ENCODE measurements at places on chromosomes 7 and 10. TPM values are rescaled to one million over a fixed set of nuclear protein-coding genes. Genes with fewer than 3 reads are reported as not detected.

DNA sequence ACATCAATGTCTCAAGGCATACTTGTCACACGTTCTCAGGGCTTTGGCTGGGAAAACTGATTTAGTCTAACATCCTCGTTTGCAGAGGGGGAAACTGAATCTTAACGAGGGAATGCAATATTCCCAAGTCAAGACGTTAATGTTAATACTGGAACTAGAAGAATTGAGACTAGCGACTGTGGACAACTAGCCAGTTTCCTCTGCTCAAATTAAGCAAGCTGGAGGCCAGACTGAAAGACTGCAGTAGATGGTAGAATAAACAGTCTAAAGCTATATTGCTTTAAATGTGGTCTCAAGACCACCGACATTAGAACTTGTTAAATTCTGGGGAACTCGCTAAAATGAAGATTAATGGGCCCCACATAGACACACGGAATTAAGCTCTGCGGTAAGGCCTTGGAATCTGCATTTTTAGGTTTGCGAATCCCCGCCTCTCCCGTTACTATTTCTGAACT is 639 bp upstream of the TFAM start:
- peaks cover 10% of the 10 kb centered on the region for H3K4me1 ChIP-seq
- no peak for DNase-seq
- no peaks in the 10 kb centered on the region for H3K27me3 ChIP-seq

DNA sequence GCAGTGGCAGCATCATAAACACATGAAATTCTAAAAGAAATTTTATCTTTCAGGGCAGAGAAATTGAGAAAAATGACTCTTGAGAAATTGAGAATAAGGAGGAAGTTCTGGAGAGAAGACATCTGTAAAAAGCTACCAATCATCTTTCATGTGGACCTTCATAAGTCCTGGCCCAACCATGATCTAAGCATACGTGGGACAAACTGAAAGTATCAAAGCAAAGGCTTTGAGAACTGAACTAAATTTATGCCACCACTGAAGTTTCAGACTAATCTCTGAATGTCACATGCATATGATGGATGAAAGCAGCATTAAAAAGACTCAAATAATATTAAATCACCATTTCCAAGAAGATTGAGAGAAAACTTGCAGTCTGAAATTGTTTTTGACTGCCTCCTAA is 1502.8 kb upstream of the LRRTM3 start:
- no peaks in the 10 kb centered on the region for H3K27me3 ChIP-seq
- no peak overlapping the region for H3K4me3 ChIP-seq
- H3K4me1 ChIP-seq = no peaks in the 10 kb centered on the region
- no peak overlapping the region for H3K27ac ChIP-seq

- no peak overlapping the region for H3K27ac ChIP-seq
- no peaks in the 10 kb centered on the region for H3K27me3 ChIP-seq
- H3K4me3 ChIP-seq = no peak overlapping the region
- H3K4me1 ChIP-seq = no peaks in the 10 kb centered on the region
Measured at GRCh38 chr10:98516352-98516751, 69.6 kb upstream of the HPS1 start.

DNA sequence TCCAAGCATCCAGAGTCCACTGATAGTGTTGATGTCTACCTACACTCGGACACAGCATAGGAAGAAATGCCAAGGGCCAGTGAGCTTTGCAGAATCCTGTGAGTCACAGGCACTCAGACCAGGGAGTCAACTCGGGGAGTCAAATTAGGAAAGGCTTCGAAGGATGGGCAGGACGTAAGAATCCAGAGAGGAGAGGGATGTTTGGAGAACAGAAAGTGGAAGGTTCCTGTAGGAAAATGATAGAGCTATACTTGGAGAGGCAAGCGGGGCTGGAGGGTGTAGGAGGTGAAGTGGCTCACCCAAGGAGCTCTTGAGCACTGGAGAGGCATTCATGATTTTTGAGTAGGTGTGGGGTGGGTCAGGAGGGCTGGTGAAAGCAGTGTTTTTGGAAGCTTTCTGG is 3.0 kb downstream of the ZYX start:
- H3K27ac ChIP-seq = peak overlapping the region; percentile 39
- peaks cover 54% of the 10 kb centered on the region for H3K4me1 ChIP-seq
- peaks cover 13% of the 10 kb centered on the region for H3K36me3 ChIP-seq
- no peaks in the 10 kb centered on the region for H3K27me3 ChIP-seq

DNA sequence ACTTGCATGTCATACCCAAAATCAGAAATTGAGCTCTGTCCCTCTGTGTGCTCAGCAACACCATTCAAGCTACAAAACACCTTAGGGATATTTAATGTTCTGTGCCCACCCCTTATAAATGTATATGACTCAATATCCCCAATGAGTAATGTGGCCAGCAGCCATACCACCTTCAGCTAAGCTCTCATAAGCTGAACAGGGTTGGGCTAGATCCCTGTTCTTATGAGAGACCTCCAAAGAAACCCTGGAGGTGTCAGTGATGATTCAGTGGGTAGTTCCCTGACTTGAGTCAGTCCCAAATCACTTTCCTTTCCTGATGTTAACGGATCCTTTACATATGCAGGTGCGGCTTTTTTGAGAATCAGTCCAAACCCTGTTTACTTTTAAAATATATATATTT is 253.8 kb downstream of the CREB5 start:
- H3K36me3 ChIP-seq = no peaks in the 10 kb centered on the region
- no peak overlapping the region for H3K4me3 ChIP-seq
- no peaks in the 10 kb centered on the region for H3K27me3 ChIP-seq
- no peak overlapping the region for H3K27ac ChIP-seq
- H3K4me1 ChIP-seq = no peaks in the 10 kb centered on the region
- no peak for DNase-seq

DNA sequence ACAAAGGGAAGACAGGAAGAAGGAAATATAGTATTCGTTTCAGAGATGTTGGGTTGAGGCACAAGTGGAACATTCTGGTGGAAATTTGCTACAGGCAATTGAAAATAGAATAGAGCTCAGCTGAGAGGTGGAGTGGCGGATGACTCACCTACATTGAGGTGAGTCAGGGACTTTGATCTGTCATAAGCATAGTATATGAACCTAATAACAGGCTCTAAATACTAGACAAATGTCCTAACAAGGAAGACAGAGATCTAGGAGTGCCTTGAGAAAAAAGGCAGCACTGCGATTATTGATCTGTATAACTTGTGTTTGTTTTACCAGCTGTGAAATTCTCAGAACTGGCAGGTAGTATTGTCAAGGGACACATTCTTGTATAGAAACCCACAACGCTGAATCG is 907 bp upstream of the IFRD1 start:
- H3K36me3 ChIP-seq = no peaks in the 10 kb centered on the region
- H3K4me1 ChIP-seq = peaks cover 28% of the 10 kb centered on the region
- no peak overlapping the region for H3K27ac ChIP-seq
- DNase-seq = peak; percentile 32
- H3K4me3 ChIP-seq = peak overlapping the region; percentile 94

DNA sequence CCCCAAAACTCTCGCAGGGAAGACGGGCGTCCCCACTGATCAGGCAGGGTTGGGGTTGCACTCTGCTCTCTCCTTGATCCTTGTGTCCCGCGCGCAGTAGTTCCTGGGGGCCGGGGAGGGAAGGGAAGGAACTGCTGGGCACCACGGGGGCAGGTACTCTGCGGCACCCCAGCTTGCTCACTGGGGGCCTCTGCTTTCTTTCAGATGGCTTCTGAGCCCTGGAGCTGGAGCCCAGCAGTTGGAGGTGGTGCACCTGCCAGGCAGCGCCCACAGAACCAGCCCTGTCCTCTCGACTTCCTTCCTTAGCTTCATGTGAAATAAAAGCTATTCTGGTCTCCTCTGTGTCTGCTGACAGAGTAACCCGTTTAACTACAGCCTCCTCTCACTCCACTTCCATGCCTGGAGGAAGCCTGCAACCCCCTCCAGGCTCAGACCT is 12.2 kb downstream of the PLAC9 start:
- no peak overlapping the region for H3K27ac ChIP-seq
- DNase-seq = no peak
- H3K4me3 ChIP-seq = no peak overlapping the region
- H3K36me3 ChIP-seq = no peaks in the 10 kb centered on the region

- no peak for DNase-seq
- H3K4me3 ChIP-seq = no peak overlapping the region
- H3K27me3 ChIP-seq = no peaks in the 10 kb centered on the region
- no peak overlapping the region for H3K27ac ChIP-seq
- H3K36me3 ChIP-seq = no peaks in the 10 kb centered on the region
Measured at GRCh38 chr7:70779321-70779720, 352.6 kb upstream of the GALNT17 start.

DNA sequence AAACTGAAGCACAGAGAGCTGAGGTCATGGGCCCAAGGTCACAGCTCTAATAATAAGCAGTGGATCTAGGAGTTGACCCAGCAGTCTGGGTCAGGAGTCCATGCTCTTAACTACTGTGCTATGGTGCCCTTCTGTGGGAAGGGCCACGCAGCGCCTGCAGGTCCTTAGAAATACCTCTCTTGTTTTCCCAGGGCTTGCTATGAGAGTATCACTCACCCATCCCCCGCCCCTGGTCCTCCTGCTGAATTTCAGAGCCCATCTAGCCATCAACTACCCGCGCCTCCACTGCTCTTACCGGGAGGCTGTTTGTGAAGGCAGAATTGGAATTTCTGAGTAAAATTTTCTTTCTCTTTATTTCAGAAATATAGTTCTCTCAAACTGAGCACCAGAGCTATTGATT is 27.3 kb upstream of the CRHR2 start:
- no peaks in the 10 kb centered on the region for H3K36me3 ChIP-seq
- no peaks in the 10 kb centered on the region for H3K4me1 ChIP-seq
- H3K27me3 ChIP-seq = no peaks in the 10 kb centered on the region
- no peak for DNase-seq

DNA sequence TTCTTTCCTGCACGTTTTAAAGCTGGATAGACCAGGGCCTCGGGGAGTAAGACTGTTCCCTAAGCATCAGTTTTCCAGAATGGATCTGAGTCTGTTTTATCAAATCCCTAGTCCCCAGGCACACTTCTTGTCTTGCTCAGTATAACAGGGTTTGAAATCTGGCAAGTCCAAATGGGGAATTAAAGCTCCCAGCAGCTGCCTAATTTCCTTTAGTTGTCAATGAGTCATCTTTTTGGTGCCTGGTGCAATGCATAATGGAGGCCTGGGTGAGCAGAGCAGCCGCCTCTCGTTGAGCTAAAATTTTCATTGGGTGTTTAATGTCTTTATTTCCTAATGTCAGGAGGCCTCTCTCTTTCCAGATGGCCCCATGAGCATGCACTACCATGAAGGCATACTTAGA is 87.9 kb downstream of the STRA8 start:
- H3K27ac ChIP-seq = no peak overlapping the region
- no peak overlapping the region for H3K4me3 ChIP-seq
- peaks cover under 1% of the 10 kb centered on the region for H3K4me1 ChIP-seq

GRCh38 chr10:129223363-129223762 is 243.7 kb upstream of the MGMT start:
- no peaks in the 10 kb centered on the region for H3K36me3 ChIP-seq
- H3K4me1 ChIP-seq = no peaks in the 10 kb centered on the region
- H3K27me3 ChIP-seq = no peaks in the 10 kb centered on the region

DNA sequence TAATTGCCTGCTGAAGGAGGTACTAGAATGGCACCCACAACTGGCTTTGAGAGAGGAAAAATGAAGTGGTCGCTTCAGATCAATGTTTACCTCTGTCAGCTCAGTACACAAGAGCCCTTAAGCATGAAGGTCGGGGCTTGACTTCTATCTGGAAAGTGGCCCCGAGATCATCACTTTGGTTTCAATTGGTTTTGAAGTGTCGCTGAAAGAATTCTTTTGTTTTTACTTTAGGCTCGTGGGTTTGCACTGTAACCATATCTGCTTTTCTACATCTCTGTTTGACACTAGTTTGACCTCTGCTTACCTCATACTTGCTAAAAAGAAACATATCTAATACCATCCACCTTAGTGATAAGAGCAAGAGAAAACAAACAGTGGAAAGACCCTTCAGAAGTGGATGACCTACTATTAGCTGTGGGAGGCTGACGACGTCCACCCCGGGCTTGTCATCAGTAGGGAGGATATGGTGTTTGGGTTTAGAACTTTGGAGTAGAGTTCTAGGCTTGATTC is 361.8 kb downstream of the GATA3 start:
- H3K4me1 ChIP-seq = peaks cover 5% of the 10 kb centered on the region
- no peak overlapping the region for H3K4me3 ChIP-seq
- H3K27me3 ChIP-seq = no peaks in the 10 kb centered on the region
- no peak for DNase-seq

DNA sequence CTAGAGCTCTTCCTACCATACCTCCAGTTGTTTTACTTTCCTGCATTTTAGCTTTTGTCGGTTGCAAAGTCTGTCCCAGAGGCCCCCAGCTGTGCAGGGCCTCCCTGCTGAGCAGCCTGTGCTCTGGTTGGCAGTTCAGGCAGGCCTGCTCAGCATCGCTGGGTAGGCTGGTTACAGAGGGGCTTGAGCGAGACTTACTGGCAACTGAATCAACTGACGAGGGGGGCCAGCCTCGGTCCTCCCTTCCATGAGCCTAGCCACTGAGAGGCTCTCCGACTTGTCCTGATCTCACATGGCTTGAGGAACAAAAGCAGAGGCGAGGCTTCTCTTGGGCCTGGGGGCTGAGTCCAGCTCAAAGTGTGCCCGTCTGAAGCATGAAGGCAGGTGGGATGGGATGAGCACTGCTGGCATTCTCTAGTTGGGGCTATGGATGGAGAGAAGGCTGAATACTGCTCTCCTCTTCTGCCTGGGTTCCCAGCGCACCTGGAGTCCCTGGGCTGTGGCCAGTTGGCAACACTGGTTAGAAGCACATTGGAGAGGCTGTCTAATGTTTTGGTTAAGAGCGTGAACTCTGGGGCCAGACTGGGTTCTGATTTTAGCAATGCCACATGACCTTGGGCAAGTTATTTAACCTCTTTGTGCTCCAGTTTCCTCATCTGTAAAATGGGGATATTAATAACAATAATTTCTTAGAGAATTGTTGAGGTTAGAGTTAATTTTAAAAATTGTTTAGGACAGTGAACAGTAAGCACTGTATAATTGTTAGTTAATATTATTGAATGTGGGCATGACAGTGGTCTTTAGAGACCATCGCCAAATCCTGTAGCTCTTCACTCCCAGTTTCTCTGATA is 6.9 kb upstream of the SFRP5 start:
- no peak overlapping the region for H3K4me3 ChIP-seq
- peaks cover 15% of the 10 kb centered on the region for H3K4me1 ChIP-seq
- H3K36me3 ChIP-seq = no peaks in the 10 kb centered on the region
- no peaks in the 10 kb centered on the region for H3K27me3 ChIP-seq
- no peak overlapping the region for H3K27ac ChIP-seq
- DNase-seq = peak; percentile 82

DNA sequence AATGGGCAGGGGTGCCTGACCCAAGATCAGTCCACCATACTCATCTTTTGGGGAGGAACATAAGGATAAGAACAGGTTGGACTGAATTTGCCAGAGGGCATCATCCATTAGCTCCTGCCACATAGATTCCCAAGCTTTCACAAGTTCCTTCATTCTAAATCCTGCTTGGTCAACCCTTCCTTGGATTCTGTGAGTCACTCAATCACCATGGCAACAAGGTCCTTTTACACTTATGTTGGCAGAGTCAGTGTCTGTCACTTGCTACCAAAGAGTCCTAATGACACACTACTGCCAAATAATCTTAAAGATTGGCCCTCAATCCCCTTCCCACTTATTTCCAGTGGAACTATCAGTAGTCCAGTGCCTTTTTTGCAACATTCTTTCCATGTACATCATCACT is 5.0 kb upstream of the LGI1 start:
- H3K36me3 ChIP-seq = no peaks in the 10 kb centered on the region
- no peak for DNase-seq
- peaks cover 5% of the 10 kb centered on the region for H3K4me1 ChIP-seq
- no peak overlapping the region for H3K4me3 ChIP-seq
- H3K27ac ChIP-seq = no peak overlapping the region

The NKX1-2 gene
- total RNA-seq = not detected

The CALCR gene
- not detected for total RNA-seq

The CLDN4 gene
- 301 TPM for total RNA-seq

The EPDR1 gene
- total RNA-seq = 105 TPM

The MEPCE gene
- 43.3 TPM for total RNA-seq

The NANOS1 gene
- 16.7 TPM for total RNA-seq

The LRRC61 gene
- total RNA-seq = 9.9 TPM

The KCNH2 gene
- 0.81 TPM for total RNA-seq

The FZD8 gene
- 21.5 TPM for total RNA-seq

Measured in thyroid gland (tissue), 4 donors.